Effector memory CD4-positive, alpha-beta T cell (primary cell): ENCODE measurements at places on chromosomes 2 and 18.

GRCh38 chr2:5359397-5359796, 332.8 kb upstream of the SOX11 start:
- no peak for DNase-seq

DNA sequence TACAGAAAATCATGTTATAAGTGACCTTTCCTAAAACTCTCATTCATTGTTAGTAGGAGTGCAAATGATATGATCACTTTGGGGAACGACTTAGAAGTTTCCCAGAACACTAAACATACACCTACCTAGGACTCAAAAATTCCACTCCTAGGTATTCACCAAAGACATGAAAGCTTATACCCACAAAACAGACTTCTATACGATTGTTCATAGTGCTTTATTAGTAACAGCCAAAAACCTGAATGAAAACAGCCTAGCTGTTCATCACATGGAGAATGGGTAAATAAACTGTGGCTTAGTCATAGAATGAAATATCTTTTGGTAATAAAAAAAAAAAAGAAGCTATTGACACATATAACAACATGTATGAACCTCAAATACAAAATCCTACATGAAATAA, 8.8 kb downstream of the NOL10 start:
- no peak for DNase-seq

GRCh38 chr2:113757138-113757657, 756 bp upstream of the SLC35F5 start:
- DNase-seq = no peak

- DNase-seq = no peak
Observed at GRCh38 chr2:127935337-127935736, 49.6 kb upstream of the AMMECR1L start.

DNA sequence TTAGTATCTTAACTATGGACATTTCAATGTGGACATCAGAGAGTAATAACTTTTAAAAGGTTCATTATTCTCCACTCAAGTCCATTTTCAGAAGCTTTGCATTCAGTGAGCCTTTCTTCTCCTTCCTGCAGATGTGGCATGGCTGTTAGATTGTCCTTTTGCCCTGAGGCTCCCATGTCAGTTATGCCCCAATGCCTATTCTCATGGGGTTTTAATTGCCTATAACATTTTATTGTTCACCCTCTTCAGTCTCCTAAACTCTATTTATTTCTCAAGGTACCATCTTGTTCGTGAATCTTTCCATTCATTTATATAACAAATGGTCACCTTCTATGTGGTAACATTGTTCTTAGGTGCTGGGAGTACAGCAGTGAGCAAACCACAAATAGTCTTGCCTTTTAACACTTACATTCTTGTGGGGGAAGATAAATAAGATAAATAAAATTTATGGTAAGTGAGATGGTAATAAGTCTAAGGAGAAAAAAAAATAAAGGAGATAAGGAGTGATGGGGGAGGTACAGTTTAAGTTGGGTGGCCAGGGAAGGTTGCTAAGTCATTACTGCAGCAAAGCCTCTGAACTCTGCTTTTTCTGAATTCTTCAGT, 277.9 kb upstream of the SIX3 start:
- no peak for DNase-seq

DNA sequence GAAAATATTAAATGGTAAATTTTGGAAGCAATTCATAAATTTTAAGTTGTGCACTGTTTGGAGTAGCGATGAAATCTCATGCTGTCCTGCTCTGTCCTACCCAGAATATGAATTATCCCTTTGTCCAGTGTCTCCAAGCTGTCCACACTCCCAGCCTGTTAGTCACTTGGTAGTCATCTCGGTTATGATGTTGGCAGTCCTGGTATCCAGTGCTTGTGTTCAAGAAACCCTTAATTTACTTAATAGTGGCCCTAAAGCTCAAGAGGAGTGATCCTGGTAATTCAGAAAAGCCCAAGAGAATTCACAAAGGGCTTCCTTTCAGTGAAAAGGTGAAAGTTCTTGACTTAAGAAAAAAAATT, 71.8 kb upstream of the STAM2 start:
- no peak for DNase-seq

GRCh38 chr2:241733391-241734207, 831 bp upstream of the D2HGDH start:
- no peak for DNase-seq

DNA sequence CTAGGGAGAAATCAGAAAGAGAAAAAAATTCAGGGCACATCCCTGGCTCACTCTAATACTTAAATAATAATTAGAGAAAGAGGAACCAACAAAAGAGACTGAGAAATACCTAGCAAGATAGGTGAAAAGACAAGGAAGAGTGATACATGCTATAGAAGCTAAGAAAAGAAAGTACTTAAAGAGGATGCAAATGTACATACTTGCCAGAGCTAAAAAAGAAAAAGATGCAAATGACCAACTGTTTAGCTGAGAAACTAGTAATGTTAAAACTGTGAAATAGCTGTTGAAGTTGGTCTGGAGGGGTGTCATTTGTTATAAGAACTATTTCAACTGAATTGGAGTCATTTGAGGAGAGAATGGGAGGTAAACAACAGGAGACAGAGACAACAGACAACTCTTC, 412.2 kb downstream of the SPAG16 start:
- DNase-seq = no peak

DNA sequence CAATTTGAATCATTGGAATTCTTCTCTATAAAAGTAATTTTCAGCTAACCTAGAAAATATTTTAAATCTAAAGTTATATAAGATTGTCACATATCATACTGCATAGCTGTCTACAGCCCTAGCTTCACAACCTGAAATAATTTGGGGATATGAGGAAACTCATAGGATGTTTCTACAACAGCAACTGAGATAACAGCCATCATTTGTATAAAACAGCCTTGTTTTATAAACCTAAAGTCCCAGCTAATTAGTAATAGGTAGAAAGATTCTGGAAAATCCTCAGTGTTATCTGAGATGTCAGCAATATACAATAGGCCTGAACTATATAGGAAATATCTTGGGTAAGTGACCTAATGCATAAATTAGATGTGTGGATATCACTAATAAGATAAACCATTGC, 47.6 kb upstream of the TSPYL6 start:
- DNase-seq = no peak

- no peak for DNase-seq
Observed at GRCh38 chr2:192123847-192124246, 70.9 kb downstream of the TMEFF2 start.

DNA sequence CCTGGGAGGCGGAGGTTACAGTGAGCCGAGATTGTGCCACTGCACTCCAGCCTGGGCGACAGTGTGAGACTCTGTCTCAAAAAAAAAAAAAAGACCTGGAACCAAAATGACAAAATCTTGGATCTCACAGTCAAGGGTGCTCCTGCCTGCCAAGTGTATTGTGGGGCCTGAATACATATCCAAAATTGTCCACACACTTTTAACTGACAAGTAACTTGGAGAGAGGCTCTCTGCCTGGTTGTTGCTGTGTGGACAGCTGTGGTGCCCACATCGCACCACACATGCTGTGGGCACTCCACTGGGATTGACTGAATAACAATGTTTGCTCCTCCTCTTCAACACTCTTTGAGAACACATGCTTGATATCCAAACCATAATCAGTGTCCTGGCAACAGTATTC, 117.6 kb upstream of the REV1 start:
- no peak for DNase-seq

DNA sequence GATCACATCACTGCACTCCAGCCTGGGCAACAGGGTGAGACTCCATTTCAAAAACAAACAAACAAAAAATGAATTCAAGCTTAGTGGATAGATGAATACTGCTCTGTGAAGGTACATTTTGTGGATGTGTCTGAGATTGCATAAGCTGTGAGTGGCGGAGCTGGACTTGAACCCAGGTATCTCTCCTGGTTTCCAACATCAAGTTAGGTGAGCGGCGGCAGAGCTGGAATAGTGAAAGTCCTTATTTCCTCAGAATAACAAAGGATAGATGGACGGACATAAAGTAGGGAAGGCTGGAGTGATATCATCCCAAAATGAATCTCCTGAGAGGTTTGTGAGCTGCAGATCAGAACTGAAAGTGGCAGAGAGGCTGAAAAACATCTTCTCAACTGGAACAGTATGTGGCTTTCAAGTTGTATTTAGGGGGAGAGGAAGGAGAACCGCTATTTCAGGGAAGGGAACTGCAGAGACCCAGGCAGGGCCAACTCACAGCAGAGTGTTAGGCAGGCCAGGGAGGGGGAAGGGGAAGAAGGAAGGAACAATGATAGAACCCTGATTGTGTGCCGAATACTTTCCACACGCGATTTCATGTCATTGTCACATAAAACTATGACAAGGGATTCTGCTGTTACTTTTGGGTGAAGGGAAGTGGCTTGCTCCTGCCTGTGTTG, 106.2 kb downstream of the LPIN1 start:
- no peak for DNase-seq

DNA sequence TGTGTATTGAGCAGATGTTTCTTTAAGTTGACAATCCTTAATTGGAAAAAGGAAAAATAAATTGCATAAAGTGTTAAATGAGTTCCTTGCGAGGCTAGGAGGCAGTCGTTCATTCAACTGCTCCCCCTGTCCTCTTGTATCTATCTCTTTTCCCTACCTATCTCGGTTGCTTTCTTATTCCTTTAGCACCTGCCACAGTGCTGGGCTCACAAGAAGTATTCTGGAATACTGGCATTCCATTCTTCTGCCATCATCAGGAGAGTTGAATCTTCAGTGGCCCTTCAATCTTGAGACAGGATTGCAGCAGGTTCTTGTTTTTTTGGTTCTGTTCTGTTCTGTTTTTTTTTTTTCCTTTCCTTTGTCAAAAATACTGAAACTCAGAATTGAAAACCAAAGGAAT, 143.1 kb upstream of the AQP4 start:
- DNase-seq = no peak

- no peak for DNase-seq
Observed at GRCh38 chr2:215028231-215028630, 110.2 kb downstream of the ABCA12 start.

GRCh38 chr2:68452158-68452900, 14.8 kb downstream of the FBXO48 start:
- no peak for DNase-seq

DNA sequence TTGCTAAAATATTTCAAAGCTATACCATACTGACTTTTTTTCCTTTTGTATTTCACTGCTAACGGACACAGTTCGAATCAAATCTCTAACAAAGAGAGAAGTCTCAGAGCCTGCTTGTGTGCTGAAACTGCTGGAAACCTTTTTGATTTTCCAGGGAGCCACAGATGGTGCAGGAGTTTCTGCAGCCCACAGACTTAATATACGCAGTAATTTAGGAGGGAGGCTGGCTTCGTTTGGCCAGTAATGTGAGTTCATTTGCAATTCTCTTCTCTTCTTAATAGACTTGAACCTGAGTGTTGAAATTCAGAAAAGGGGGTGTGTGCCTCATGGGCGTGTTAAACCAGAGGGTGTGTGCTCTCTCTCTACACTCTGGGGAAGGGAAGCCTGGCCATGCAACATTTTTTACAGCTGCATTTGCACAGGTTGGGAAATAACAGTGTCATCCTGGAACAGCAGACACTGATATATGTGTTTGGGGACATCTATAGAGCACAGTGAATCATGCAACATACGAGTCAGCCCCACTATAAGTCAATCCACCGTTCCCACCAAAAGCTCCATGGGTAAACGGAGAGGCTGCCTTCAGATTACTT, 333.0 kb downstream of the CLIP4 start:
- no peak for DNase-seq

- DNase-seq = no peak
Observed at GRCh38 chr2:48984922-48985321, 169.4 kb downstream of the FSHR start.

- no peak for DNase-seq
Observed at GRCh38 chr2:108905176-108905575, 83.8 kb downstream of the EDAR start.

- no peak for DNase-seq
Observed at GRCh38 chr18:28112056-28112470, 64.9 kb downstream of the CDH2 start.

DNA sequence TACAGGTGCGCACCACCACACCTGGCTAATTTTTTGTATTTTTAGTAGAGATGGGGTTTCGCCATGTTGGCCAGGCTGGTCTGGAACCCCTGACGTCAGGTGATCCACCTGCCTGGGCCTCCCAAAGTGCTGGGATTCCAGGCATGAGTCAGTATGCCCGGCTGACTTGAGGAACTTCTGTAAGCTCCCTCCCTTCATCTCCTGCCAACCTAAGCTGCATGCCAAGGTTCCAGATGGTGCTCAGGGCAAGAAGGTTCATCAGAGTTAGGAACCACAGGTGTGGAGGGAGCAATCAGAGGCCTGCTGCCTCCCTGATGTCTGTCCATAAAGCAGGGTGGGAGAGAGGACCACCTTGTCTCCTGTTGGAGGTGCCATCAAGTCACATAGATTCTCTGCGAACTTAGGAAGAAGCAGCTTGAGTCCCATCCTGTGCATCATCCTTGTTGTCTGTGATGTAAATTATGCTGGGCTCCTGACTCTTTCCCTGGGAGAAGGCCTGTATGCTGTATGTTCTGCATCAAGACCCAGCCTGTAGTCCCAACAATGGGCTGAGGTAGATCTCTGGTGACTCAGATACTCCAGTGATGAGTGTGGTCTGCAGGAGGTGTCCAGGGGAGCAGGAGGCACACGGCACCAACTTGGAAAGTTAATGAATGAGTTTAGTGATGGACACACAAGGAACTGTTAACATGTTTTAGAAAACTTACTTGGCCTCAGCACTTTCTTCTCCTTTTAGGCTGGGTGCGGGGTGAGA, 53.1 kb downstream of the TMEM17 start:
- no peak for DNase-seq

- no peak for DNase-seq
Observed at GRCh38 chr2:208415897-208416296, 9.3 kb downstream of the PTH2R start.

GRCh38 chr18:25798046-25798445, 292.4 kb downstream of the SS18 start:
- no peak for DNase-seq

DNA sequence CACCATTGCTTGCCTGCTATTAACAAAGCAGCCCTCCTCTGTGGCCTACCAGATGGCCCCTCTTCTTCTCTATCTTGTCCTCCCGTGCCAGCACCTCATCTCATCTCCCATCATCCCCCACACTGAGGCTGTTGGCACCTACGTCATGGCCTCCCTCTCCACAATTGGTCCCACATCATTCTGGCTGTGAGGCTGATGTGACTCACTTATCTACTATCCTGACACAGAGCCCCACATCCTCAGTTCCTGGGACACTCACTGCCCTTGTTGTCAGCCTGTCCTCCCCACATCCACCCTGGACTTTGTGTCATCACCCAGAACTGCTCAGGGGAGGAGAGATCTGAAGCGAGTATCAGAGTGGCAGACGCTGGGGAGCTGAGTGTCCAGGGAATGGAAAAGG, 102.9 kb downstream of the MRO start:
- no peak for DNase-seq

GRCh38 chr2:44722026-44722625, 219.4 kb upstream of the SIX3 start:
- DNase-seq = no peak
